ENCODE measurements at places on chromosomes 1 and 21.

DNA sequence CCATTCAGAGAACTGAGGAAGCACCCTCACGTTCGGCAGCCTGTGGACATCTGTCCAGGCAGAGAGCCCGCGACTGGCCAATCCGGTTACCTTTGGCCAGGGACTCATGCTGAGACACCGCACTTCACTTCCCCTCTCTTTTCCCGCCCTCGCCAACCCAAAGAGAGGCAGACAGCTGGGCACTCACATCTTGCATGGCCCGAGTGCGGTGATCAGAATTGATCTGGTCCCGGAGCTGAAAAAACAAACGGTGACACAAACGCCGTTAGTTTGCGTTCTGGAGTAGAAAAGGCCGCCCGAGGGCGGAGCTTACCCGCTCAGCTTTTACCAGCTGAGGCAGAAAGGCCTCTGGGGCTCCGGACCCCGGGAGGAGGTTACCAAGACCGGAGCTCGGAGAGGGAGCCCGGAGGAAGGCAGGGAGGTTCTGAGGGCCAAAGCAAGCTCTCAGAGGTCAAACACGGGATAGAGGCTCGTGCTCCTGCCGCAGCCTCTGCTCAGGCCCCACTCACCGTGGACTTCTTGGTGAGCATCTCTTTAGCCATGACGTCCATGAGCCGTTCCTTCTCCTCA lies 376 bp downstream of the SF3A3 start:
- DNase-seq = peak; percentile 51

- DNase-seq = peak; percentile 53
Measured at GRCh38 chr1:39258146-39258924, 53.8 kb downstream of the MACF1 start.

DNA sequence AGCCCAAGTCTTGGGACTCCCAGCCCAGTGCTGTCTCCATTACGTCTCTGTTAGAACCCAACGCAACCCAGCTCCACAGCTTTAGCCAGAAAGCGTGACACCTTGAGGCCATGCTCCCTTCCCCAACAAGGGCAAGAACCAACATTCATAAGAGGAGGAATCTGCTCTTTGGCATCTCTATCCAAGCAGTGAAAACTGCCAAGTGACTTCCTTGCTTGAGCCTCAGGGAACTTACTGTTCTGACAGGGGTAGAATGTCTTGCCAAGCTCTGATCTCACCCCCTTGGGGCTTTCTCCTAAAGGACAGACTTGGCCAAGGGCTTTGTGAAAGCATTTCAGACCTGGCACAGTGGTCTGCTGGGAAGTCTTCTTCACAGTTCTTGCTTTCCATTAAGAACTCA lies 56.6 kb downstream of the SYT6 start:
- DNase-seq = no peak

- no peak for DNase-seq
Measured at GRCh38 chr21:32214654-32215305, 64.1 kb downstream of the MIS18A start.

- no peak for DNase-seq
Measured at GRCh38 chr1:166159656-166160055, 7.1 kb downstream of the FAM78B start.

GRCh38 chr1:18927082-18927653 lies 24.8 kb upstream of the ALDH4A1 start:
- no peak for DNase-seq

DNA sequence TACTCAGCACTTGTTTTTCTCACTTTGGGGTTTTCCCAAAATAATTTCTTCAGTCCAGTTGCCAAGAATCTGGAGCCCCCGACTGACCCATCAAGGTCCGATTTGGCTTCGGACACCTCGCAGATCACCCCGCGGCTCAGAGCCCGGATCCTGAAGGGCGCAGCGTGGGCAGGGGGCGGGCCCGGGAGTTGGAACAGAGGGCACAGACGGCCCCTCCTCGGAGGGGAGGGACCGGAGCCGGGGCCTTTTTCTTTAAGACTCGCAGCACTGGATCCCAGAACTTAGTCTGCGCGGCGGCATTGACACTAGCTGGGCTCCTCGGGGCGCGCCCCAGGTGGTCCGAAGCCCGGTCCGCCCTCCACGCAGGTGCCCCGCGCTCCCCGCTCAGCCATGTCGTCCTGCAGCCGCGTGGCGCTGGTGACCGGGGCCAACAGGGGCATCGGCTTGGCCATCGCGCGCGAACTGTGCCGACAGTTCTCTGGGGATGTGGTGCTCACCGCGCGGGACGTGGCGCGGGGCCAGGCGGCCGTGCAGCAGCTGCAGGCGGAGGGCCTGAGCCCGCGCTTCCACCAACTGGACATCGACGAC lies at the start of gene CBR3:
Gene CBR3 (plus strand): TSS at position 277 of the 588 bp plus-strand sequence. CDS start 114 bp downstream, at position 391.
- DNase-seq = peak; percentile 47

- no peak for DNase-seq
Measured at GRCh38 chr1:210325026-210325670, 3.6 kb upstream of the HHAT start.

DNA sequence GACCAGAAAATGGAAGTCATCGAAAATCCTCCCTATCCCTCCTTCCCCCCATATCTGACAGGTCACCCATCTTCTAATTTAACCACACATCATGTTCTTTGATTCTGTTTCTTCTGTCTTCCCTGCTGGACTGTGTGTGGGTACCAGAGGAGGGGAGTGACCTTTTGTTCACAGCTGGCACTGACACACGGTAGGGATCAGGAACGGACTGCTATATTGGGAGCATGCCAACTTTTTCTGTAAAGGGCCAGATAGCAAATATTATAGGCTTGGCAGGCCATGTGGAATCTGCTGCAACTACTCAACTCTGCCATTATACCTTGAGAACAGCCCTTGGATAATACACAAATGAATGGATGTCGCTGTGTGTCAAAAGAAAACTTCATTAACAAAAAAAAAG lies 7.5 kb upstream of the TOMM20 start:
- DNase-seq = no peak

- no peak for DNase-seq
Measured at GRCh38 chr21:38986406-38986805, 180.7 kb downstream of the ETS2 start.

- DNase-seq = no peak
Measured at GRCh38 chr1:246875041-246876026, 56.4 kb downstream of the AHCTF1 start.

DNA sequence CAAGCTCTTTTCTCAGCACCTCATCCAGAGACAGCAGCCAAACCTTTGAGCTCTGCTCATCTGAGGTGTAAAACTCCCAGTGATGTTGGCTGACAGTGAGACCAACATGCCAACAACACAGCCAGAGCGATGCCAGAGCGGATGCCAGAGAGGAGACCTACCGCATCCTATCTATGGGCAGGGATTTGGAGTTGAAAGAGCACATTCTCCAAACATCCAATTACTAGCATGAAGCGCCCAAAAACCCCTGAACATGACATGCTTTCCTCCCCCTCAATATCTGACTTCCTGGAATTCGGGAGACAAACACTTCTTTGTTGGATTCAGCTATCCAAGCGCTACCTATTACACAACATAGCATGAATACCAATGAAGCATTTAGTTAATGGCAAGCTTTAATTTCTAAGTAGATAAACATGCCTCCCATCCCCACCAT lies 23.1 kb upstream of the PAXBP1 start:
- no peak for DNase-seq

DNA sequence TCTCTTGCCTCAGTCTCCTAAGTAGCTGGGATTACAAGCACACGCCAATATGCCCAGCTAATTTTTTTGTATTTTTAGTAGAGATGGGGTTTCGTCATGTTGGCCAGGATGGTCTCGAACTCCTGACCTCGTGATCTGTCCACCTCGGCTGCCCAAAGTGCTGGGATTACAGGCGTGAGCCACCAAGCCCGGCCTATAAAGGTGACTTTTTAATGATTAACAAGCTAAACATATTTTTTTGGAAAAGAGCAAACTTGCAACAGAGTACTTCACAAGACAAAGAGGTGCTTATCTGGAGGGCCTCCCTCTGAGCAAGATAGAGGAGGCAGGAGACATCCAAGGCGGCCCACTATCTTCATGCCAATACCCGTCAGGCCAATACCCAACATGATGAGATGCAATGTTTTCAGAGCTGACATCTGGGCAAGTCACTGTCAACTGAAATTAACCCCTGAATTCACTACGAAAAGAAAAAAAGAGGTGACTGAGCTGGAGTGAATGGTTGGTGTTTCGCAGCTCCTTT lies 10.5 kb downstream of the BCAR3 start:
- no peak for DNase-seq

DNA sequence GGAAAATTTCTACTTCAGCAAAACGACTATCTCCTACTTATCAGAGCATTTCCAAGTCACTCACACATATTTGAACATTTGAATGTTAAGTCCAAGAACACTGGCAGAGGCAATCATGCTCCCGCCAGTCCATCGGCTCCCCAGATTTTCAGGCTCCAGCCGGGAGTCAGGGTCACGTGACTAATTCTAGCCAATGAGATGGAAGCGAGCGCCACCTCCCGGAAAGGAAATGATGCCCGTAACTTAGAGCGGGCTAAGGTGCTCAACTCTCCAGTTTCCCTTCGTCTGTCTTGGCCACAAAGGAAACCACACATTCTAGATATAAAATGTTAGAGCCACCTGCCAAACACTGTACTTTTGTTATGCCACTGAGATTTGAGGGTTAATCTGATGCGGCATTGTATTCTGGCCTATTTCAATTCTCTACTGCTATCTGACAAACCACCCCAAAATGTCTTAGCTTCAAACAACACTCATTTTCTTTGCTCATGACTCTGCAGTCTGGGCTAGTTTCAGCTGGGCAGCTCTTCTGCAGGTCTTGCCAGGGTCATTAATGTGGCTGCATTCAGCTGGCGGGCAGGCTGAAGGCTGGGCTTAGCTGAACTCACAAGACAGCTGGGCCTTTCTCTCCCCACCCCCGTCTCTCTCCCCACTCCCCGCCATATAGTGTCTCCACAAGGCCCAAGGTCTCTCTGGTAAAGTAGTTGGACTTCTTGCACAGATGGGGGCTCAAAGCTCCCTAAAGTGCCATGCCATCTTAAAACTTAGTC lies 16.5 kb upstream of the LHX4 start:
- no peak for DNase-seq

- no peak for DNase-seq
Measured at GRCh38 chr1:232225336-232226131, 404.4 kb downstream of the SIPA1L2 start.

- no peak for DNase-seq
Measured at GRCh38 chr21:16473988-16474387, 744.2 kb downstream of the USP25 start.
